GM18507 (cell line): ENCODE measurements at places on chromosomes 2 and 18.

GRCh38 chr2:48589170-48589767, 28.4 kb upstream of the GTF2A1L start:
- DNase-seq = no peak

DNA sequence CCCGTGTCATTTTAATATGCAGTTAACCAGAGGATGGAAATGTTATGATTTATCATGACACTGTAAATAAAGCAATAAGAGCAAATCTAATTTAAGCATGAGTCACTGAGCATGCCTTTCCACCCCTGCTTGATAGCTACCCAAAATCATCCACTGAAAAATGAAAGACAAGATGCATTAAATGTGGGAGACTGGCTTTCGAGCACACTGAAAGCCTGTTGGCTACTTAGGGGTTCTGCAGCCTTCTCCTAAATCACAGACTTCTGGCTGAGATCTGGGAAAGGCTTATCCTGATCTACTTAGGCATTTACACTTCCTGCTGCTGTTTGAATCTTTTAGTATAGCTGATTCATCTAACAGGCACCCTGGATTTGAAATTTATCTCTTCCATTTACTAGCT, 778.3 kb upstream of the CDH7 start:
- no peak for DNase-seq

GRCh38 chr2:30641765-30642345, 165.4 kb downstream of the CAPN13 start:
- DNase-seq = no peak

- peak; percentile 12 for DNase-seq
Measured at GRCh38 chr2:221203125-221203524, 369.0 kb downstream of the EPHA4 start.

- DNase-seq = no peak
Measured at GRCh38 chr2:39995005-39995737, 216.1 kb upstream of the THUMPD2 start.

DNA sequence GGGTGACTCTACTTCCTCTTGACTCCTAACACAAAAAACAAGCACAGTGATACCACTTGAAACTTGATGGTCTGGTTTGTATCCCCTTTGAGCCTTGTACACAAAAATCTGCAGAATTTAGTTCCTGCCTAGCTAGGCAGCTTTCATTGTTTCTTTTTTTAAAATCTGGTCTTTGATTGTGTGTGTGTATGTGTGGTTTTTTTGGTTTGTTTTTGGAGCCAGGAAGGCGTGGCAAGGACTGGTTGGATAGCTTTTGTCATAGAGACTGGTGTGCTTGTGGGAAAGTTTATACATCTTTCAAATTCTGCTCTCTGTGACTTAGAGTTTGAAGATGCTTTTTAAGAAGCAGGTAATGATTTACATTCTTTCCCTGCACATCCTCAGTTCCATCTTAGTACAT, 127.4 kb downstream of the TANC1 start:
- DNase-seq = no peak

- no peak for DNase-seq
Measured at GRCh38 chr2:238461051-238461450, 34.3 kb downstream of the ASB1 start.

GRCh38 chr2:142180820-142181533, 50.2 kb upstream of the LRP1B start:
- no peak for DNase-seq

GRCh38 chr18:78857314-78858150, 122.1 kb upstream of the SALL3 start:
- no peak for DNase-seq

- DNase-seq = no peak
Measured at GRCh38 chr2:215280326-215280725, 31.5 kb upstream of the ATIC start.

DNA sequence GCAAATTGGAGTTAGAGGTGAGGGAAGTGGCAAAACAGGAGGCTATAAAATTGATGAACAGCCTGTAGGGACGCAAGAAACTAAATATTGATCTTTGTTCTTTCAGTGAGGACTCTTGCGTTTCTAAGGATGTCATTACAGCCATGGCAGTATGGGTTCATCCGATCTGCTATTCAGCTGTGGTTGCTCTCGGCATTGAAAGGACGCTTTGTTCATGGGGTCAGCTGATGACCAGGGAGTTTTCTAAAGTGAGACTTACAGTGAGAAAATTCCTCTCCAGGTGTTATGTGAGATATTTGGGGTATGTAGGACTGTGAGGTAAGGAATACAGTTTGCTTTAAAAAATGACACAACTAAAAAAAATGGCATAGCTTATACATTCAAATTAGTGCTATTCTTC, 52.7 kb upstream of the PELI1 start:
- no peak for DNase-seq

DNA sequence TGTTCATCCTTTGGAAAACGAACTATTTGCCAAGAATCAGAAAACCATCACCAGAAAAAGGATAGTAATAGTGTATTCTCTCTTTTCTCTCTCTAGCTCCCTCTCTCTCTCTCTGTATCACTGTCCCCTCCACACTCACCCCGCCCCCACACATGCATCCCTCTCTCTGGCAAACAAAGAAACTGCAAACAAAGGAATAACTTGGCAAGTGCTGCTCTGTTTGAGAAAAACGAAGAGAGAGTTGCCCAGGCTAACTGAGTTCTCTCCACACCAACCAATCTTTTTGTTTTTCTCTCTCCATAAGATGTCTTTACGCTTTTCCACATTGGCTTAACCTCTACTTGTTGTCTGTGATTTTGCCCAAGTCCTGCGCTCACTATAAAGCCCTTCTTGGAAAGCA, 316.2 kb downstream of the EPHA4 start:
- no peak for DNase-seq

GRCh38 chr2:207266648-207267047, 100.9 kb upstream of the KLF7 start:
- no peak for DNase-seq

GRCh38 chr2:141557329-141558095, 573.3 kb downstream of the LRP1B start:
- DNase-seq = no peak

DNA sequence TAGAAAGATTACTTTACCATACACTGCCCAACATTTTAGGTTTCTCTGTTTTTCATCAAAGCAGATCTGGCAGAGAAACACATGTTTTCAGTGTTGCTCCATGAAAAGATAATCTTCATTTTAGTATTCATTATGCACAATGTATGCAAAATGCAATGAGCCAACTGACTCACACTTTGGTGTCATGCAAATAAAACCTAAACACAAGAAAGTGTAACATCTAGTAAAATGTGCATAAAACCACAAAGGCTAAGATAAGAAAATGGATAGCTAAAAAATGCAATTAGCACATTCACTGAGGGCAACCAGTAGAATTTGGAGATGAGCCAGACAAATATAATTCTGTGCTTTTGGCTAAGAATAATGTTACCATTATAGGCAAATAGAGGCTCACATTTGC, 203.5 kb upstream of the UBE2E3 start:
- DNase-seq = no peak

- no peak for DNase-seq
Measured at GRCh38 chr2:235614900-235615712, 121.3 kb downstream of the AGAP1 start.
